Hematopoietic multipotent progenitor cell treated with erythropoietin and hydrocortisone succinate and interleukin-3 and kit ligand, for 17 days (in vitro differentiated cells): ENCODE measurements at places on chromosomes 3 and 15.

DNA sequence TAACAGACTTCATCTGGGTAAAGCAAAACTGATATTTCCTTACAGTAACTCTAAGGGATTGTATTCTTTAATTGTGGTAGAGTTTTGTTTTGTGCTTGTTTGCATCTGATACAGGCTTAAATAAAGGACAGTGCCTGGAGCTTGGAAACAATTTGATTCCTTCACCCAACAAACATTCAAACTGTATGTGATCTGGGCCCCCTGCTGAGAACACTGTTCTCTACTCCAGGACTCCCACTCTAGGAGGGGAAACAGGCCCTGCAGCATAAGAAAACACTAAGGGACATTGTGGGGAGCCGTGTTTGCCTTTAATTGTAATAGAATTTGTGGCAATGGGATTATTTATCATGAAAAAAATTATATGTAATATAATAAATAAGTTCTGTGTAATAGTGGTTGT lies 56.9 kb downstream of the CTDSPL start:
- DNase-seq = no peak

DNA sequence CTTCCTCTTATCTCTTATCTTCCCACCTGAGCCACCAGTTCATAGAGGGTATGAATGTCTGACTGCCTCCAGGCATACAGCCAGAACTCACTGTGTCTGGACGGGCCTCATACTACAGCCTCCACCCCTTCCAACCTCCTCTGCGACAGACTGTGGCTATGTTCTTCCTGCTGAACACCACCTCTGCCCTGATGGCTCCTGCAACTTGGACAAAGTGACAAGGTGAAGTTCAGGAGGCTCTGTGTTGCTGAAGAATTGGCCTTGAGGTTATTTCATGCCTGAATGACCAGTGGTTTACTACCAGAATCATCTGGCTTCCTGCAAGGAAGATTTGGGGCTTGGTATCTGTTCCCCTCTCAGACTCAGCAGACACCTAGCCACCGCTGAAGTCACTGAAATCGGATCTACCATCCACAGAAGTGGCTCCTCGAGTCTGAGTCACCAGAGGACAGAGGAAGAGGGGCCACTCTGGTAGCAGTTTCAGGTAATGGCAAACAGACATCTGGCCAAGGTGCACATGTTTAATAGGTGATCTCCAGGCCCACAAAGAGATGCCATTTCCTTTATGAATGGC lies 14.2 kb upstream of the ULK3 start:
- DNase-seq = no peak

DNA sequence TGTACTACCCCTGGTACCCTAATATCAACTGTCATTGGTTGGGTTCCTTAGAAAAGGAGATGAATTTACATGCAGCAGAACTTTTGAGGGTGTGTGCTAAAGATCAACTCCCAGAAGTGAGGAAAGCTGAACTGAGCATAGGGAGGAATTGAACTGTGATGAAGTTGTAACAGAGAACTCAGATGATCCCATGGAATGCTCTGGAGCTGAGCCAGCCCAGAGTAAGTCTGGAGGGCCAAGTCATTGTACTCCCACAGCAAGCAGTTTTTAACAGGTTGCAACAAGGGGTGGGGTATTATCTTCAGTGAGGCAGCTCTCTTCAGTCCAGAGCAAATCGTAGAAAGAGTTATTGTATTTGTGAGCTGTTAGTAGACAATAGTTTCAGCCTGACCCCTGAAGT lies 572.3 kb downstream of the PYDC2 start:
- DNase-seq = no peak

GRCh38 chr15:32679298-32679690 lies 37.8 kb downstream of the SCG5 start:
- no peak for DNase-seq

- DNase-seq = no peak
Observed at GRCh38 chr15:48427960-48428547, 96.8 kb downstream of the DUT start.

- no peak for DNase-seq
Observed at GRCh38 chr3:4223777-4224176, 79.4 kb upstream of the SETMAR start.

GRCh38 chr15:70060993-70061305 lies 36.8 kb downstream of the TLE3 start:
- DNase-seq = no peak
